Fibroblast of upper back skin (primary cell): ENCODE measurements at places on chromosomes 11 and 22.

GRCh38 chr11:959608-960007 is 33.9 kb downstream of the AP2A2 start:
- no peak for DNase-seq

DNA sequence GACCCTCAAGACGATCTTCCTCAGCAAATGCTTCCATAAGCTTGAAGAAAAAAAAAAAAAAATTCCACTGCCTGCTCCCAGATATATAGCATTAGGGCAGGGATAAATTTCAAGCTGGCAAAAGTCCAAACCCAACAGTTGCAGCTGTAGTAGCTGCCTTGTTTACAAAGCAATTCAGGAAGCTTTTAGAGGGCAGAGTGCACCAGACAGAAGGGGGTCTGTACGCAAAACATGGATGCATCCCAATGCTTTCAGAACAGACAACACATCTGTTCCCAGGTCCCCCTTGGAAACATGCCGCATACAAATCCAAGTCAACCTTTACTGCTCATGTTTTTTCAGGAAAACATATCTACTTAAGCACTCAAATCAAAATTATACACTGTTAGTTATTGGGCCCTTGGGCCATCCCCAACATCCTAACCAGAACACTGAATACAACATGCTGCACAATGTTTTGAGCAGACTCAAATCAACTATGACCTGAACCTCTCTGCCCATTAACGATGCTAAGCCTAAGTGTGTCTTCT is 94.5 kb downstream of the CADM1 start:
- peak; percentile 21 for DNase-seq

DNA sequence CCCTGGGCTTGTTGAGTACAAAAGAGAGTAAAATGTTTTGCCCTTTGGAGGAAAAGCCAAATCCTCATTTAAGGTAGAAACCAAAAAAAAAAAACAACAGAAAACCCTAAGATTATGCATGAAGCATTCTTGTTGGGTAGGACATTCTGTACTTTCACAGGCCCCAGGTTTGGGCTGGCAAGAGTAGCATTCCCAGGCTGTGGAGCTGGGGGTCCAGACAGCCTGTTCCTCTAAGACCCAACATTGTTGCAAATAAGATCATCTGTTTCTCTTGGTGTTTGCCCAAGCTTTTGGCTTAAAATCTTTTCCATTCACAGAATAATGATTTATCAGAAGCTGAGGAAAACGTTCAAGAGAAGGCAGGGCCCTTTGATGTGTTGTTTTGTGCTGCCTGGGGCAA is 123.8 kb downstream of the MICAL2 start:
- DNase-seq: no peak

- no peak for DNase-seq
Observed at GRCh38 chr11:115707180-115707905, 203.1 kb upstream of the CADM1 start.

DNA sequence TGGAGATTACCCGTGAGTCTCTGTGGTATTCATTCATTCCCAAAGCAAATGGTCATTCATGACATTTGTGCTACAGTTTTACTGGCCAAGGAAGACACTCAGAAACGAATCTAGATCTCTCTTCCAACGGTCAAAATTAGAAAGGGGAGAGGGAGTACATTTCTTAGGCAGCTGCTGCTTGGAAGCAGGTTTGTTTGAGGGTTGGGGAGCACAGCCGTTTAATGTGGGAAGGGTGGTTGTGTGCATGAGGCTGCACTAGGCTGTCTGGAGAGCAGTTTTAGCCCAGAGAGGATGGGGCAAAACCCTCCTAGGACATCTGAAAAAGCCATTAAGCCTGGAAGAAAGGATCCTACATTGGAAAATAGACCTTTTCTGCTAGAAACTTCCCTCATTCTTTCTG is 29.7 kb upstream of the TIMP3 start:
- DNase-seq: no peak

DNA sequence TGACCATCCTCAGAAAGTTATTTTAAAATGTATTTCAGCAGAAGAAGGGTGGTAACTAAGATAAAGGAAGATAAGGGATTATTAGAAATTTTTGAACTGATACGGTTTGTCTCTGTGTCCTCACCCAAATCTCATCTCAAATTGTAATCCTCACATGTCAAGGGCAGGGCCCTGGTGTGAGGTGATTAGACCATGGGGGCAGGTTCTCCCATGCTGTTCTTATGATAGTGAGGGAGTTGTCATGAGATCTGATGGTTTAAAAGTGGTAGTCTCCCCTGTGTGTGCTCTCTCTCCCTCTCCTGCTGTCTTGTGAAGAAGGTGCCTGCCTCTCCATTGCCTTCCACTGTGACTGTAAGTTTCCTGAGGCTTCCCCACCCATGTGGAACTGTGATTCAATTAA is 36.1 kb downstream of the CYP2R1 start:
- no peak for DNase-seq

DNA sequence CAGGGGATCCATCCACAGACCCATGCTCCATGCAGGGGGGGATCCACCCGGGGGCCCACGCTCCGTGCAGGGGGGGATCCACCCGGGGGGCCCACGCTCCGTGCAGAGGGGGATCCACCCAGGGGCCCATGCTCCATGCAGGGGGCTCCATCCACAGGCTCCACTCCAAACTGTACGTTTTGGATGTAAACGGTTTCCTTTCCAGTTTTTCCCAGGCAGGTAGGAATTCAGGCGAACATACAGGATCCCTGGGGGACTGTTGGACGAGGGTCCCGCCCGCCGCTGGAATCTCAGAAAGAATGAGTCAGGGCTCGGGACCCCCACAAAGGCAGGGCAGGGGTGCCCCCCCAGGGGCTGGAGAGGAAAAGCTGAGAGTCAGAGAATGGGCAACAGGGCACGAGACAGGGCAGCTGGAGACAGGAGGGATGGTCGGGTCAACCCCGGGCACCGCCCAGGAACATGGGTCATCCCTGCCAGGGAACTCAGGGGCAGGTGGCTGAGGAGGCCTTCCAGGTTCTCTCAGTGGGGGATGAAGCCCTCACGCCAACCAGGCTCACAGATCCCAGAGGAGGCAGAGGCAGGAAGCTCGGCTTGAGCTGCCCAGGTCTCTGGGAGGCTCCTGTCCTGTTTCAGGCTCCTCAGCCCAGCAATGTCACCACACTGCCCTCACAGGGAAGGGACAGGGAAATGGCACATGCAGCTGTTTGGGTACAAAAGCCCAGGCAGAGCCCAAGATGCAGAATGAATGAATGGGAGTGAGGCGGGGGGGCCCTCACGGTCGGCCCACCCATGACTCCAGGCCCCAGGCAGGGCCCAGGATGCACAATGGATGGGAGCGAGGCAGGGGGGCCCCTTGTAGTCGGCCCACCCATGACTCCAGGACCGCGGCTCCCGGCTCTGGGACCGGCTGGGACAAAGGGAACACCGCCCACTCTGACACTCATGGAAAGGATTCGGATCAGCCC is 200.2 kb downstream of the BRD1 start:
- DNase-seq: no peak

DNA sequence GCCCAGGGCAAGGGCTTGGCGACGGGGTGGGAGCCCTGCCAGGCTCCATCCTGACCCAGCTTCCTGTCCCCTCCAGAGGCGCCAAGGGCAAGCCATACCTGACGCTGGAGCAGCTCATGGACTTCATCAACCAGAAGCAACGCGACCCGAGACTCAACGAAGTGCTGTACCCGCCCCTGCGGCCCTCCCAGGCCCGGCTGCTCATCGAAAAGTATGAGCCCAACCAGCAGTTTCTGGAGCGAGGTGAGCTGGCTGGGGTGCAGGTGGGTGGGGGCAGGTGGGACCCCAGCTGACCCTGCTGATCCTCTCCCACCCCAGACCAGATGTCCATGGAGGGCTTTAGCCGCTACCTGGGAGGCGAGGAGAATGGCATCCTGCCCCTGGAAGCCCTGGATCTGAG is 5.0 kb downstream of the PLCB3 start:
- DNase-seq: no peak

DNA sequence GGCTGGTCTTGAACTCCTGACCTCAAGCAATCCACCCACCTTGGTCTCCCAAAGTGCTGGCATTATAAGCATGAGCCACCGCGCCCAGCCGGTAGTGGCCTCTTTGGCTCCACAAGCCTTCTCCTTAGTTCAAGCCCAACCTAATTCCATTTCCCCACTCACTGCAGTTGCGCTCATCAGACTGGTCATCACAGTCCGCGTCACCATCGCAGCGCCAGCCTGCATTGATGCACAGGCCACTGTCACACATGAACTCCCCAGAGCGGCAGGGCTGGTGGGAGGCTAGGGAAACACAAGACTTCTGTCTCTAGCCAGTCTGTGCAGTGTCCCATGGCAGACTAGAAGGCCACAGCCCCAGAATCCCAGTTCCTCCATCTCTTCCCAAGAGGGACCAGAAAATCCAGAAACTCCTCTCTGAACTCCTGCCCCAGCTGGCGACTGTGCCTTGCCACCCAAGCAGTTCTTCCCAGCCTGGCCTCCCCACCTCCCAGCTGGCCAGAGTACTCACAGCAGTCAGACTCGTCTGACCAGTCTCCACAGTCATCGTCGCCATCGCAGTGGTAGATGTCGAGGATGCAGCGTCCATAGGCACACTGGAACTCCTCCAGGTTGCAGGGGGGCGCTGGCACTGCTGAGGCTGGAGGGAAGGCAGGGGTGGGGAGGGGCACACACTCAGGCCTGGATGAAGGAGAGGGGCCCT is 19.8 kb downstream of the LRP4 start:
- DNase-seq: no peak
